ENCODE measurements at places on chromosomes 1 and 21.
A peak's percentile ranks its signal among the peaks of the same experiment; 100 is the strongest.

- no peak for DNase-seq
Measured at GRCh38 chr1:213666113-213666512, 321.7 kb upstream of the PROX1 start.

DNA sequence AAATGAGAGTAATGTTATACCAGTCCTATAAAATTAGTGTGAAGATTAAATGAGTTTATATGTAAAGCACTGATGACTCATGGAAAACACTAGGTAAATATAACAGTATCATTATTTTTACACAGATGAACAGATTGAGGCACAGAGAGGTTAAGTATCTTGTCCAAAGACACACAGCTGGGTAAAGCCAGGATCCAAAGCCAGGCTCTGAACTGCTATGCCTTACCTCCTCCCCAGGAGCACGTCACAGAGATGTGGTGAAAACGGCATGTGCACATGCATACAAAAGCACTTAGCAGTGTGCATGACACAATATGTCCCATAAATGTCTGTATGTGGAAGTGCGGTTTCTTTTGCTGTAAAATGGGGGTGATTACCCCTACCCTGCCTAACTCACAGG, 56.9 kb downstream of the MAN1C1 start:
- DNase-seq: no peak

DNA sequence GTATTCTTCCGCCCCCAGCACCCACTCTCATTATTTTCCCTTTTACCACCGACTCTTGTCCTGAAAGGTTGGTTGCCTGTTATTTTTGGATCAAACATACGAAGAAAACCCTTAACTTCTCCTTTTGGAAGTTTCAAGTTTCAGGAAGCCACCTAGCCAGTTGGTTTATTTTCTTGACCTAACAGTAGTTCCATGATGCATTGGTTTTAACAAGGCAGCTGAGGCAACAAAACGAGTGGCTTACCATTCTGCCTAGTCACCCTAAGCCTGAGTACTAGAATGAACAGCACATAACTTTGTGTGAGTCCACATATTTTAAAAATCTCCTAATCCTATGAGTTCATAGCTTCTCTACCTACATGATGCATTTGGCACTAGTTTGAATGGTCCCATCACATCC, 28.9 kb downstream of the OLFM3 start:
- DNase-seq: no peak

GRCh38 chr21:16578912-16579311, 849.1 kb downstream of the USP25 start:
- DNase-seq: no peak

- DNase-seq: peak; percentile 14
Measured at GRCh38 chr1:219927956-219928790, at the start of gene SLC30A10. SLC30A10 (minus strand) TSS chr1:219928557; CDS start chr1:219928440, 117 bp downstream.

DNA sequence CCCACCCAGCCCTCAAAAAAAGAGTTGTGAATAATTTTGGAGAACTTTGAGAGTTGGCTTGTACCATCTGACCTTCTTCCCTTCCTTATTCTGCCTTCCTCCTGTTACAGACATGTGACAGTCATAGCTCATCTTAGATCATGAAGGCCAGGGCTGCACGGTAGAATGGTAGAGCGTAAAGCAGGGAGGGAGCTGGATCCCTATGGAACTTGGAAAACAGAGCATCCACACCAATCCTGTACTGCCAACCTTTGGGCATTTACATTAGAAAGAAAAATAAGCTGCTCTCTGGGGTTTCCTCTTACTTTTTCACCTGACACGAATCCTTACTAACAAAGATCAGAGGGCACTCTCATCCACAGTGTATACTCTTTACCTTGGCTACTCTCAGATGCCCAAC, 121.5 kb downstream of the GPR52 start:
- DNase-seq: no peak

GRCh38 chr1:111600886-111601386, 18.7 kb upstream of the RAP1A start:
- DNase-seq: no peak

DNA sequence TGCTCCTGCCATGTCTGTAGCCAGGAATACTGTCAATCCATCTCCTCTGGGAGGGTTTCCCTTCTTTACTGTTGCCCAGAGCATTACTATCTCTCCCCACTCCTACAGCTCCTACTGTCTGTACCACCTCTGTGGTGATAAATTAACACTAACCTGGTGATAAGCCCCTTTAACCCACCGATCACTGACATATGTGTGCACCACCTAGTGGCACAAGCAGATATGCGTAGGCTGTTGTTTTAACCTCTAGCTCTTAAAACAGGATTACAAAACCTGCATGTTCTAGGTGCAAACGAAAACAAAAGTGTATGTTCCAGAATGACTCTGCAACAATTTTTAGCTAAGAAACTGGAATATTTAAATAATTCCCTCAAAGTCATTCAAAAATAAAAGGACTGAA, 93.9 kb upstream of the BEND5 start:
- no peak for DNase-seq

DNA sequence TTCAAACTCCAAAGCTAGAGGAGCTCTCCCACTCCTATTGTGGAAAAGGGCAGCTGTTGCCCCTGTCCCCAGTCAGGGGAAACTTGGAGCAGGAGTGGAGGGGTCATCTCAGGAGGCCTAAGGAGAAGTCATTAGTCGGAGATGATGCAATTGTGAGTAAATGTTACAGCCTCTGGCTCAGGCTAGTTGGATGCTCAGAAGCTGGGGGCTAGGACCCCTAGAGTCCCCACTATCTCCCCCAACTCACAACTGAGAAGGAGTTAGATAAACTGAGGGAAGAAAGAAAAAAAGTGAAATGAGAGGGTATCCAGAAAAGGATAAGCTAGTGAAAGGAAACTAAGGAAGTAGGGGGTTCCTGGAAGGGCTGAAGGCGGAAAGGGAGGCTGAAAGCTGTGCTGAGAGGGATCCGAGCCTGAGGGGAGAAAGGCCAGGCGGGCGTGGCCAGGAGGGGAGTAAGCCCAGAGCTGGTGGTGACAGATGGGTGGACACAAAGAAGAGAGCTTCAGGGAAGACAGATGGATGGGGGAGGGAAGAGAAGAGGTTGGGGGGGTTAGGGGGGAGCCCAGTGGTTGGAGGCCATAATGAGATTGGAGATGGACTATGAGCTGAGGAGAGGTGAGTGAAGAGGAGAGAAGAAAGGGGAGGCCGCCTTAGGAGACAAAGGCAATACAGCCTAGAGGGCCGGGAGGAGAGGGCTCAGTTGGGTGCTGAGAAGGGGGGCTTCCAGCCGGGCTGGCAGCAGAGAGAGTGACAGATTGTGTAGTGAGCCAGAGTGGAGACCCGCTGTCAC, 4.5 kb upstream of the NHLH1 start:
- DNase-seq: no peak

DNA sequence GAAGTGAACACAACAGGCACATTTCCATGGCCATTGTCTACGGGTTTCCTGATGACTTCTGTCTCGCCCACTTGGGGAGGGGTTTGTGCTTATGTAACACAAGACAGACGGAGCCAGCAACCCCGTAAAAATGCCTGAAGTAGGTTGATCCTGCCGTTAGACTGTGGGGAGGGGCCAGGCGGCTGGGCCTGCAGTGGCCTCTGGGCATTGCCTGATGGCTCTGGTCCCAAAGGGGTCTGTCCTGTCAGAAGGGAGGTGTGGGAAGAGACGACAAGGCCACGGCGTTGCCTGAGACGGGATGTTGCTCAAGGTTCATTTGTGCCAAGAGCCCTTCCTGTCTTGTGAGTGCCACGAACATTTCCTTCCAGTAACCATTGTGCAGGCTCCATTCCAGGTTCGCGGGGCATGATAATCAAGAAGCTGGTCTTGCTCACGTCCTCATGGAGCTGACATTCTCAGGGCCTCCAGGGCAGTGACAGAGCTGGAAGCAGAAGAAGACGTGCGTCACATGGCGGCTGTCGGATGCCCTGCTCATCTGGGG, 44.7 kb downstream of the ABCG1 start:
- no peak for DNase-seq

DNA sequence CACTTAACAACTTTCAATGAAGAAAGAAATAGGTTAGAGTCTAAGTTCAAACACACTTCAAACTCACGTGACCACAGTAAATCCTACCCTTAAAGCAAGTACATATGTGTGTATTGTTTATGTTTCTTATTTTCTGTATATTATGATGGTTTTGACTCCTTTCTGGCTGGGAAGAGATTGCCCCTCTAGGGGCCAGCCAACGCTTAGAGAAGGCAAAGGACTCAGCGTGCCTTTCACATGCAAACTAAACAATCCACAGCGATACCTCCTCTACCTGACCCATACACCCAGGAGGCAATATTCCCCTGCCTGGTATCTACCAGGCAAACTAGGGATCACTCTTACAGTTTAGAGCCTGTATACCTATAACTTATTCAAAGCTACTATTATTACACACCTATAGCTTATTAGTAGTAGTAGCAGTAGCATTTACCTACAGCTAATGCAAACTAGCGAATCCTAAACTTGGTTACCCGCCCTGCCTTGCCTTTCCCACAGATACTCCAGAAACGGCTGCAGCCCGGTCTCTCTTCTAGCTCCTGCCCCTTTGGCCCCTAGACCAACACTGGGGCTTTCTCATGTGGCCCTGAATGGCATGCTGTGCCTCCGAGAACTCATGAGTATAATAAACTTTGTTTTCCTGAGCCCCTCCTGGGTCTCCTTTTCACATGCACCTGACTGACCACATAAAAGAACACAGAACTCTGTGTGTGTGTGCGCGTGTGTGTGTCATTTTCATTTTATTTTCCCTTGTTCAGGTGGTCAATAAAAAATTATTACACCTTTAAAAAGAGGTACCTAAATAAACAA, 14.0 kb downstream of the NRIP1 start:
- no peak for DNase-seq

- no peak for DNase-seq
Measured at GRCh38 chr1:70093250-70093975, 112.0 kb downstream of the LRRC40 start.

GRCh38 chr1:79460773-79461436, 454.4 kb upstream of the ADGRL4 start:
- DNase-seq: no peak

- no peak for DNase-seq
Measured at GRCh38 chr1:150487763-150488115, 520 bp downstream of the TARS2 start.

DNA sequence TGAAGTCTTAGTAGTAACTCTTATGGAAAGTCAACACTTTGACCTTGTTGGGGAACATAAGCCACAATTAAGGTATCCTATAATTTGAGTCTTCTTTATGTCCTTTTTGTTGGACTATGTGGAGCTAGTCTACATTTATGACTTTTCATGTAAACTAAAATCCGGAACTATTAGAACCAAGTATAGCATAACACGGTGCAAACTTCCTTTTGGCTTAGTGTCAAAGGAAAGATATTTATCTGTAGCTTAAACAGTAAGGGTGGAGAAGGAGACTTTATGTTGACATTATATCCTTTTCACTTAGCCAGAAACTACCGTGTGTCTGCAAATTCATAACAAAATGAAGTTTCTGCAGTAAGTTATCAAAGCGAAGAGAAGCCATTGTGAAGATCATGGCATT, 7.3 kb downstream of the UAP1 start:
- DNase-seq: no peak

GRCh38 chr1:108114033-108114599, 86.0 kb downstream of the SLC25A24 start:
- no peak for DNase-seq

- DNase-seq: peak; percentile 68
Measured at GRCh38 chr1:223683586-223684487, 18.3 kb upstream of the CAPN8 start.

GRCh38 chr1:203593143-203593542, 33.5 kb upstream of the ATP2B4 start:
- no peak for DNase-seq

DNA sequence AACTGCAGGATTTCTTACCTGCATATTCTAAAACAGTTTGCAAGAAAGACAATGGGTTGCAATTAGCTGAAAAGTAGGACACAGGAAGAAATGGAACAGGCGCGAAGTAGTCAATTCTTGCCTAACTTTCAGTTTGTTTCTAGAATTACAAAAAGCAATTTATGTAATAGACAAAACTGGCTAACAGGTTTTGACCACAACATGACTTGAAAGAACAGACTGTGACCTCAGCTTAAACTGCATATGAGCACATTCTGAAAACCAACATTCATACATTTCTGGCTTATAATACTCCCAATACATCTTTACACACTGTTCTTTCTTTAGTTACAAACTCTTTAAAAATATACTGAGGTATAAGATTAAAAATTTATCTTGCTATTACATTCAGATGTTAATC, 405.9 kb upstream of the B3GALT2 start:
- DNase-seq: no peak

- peak; percentile 12 for DNase-seq
Measured at GRCh38 chr21:16372586-16372985, 642.8 kb downstream of the USP25 start.

All from Ammon's horn (tissue), 1 donor.